Skeletal muscle cell (primary cell): ENCODE measurements at places on chromosomes 12 and 14.

GRCh38 chr14:30125322-30125979 is 197.8 kb upstream of the PRKD1 start:
- no peak for DNase-seq

- DNase-seq = no peak
These were observed 209.8 kb upstream of the PLEKHG7 start for GRCh38 chr12:92492995-92493394.

- peak; percentile 97 for DNase-seq
These were observed 32.1 kb upstream of the GSG1 start for GRCh38 chr12:13135371-13136178.

DNA sequence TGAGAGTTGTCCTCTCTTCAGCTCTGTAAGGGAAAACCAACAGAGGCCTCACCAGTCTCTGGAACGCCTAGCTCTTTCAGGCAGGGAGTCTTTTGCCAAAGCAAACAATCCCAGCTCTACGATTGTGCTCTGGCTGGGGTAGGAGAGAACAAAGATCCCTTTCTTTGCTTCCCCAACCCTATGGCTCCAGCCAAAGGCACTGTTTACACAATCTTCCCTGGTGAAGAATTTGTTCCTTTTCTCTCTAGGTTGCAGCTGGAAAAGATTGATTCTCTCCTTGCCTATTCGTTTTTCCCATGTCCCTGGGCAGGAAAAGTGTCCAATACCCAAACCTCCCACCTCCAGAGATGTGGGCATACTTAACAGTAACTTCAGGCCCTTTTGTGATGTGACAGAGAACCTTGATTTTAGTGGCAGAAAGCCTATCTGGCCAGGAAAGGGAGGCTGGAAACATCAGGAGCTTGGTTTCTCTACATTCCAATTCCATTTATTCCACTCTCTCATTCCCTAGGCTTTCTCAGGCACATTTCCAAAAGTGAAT is 16.8 kb downstream of the ATP5MC2 start:
- peak; percentile 73 for DNase-seq

- no peak for DNase-seq
These were observed 16.0 kb downstream of the SLC41A2 start for GRCh38 chr12:104942075-104942474.

- DNase-seq = no peak
These were observed 137.6 kb downstream of the ZFP36L1 start for GRCh38 chr14:68655021-68655831.

GRCh38 chr12:92546635-92547348 is 156.0 kb upstream of the PLEKHG7 start:
- no peak for DNase-seq

DNA sequence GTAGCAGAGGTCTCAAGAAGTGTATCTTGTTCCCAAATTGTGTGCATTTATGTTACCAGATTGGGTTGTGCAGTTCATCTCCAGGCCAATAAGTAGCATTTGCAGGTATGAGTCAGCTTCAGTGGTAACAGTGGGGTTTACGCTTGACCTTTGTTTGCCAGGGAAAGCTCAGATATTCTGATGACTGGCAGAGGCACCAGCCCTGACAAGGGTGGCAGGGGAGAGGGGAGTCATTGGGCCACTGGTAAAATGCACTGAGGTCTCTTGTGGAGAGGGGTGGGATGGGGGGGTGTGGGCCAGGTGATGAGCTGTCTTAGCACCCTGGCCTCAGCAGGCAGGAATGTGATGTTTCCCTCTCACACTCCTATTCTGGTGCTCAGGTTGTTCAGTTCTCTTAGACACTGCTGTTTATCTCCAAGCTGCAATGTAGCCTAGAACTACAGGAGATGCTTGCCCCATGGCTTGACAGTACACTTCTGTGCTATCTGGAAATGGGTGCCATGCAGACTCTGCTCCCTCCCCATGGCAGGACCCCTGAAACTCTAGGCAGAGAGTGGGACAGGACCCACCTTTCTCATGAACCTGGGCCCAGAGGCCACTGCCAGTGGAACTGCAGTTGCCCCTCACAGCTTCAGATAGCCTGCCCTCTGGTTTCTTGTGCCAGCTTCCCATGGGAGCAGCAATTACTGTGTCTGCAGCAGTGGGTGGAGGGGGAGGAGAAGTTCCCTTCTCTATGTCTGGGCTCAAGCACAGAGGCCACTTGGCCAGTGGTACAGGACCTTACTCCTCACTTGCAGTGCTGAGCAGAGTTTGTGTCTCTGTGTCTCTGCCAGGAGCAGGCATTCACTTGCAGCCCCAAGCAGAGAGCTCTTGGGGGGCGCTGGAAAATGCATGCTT is 31.9 kb downstream of the USP15 start:
- DNase-seq = no peak

DNA sequence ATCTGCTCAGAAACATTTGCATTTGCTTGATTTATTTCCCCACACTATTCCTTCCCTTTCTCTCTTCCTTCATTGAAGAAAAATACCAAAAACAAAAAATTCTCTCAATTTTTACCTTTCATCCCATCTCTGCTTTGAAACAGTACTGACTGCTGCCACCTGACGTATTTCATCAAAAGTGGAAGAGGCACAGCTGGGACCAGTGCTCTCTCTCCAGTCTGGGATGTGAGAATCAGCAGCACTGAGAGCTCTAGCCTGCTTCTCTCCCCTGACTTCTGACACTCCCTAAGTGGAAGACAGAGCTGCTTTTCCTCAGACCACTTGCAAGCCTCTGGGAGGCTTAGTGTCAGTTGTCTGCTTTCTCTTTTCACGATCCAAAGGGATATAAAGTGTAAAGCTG is 36.9 kb downstream of the TTLL5 start:
- no peak for DNase-seq

DNA sequence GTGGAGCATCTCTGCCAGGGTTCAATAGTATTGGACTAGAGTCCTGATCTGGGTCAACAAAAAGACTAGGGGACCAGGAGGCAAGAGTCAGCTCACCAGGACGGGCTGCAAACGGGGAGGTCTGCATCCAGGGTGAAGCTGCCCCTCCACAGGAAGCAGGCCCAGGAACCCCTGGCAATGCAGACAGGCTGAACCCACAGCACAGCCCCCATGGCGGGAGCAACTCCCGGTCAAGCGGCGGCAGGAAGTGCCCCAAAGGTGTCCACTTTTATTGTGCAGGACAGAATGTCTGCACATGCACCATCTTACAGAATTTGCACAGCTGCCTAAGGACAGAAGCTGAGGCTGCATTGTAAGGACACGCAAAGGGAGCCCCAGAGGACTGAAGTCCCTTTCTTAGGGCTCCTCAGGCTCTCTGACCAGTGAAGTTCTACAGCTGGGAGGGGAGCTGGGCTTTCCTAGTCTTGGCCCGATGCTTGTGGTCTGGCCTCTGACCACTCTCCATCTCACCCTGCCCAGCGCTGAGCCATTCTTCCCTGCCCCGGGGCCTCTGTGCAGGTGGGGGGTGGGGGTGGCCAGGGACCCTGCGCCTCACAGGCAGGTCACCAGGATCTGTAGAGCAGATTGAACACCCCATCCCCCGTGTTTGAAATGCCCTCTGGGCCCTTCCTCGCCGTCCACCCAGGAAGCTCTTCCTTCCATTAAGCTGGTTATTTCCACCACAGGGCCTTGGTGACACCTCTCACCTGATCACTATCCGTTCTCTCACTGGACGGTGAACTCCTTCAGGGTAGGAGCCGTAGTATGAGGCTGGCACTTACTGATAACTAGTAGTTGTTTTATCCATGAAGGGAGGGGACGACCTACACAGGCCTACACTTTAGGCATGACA is 75.9 kb downstream of the NINJ2 start:
- DNase-seq = no peak

- DNase-seq = no peak
These were observed 81.7 kb downstream of the PRKAB1 start for GRCh38 chr12:119749666-119750065.

- no peak for DNase-seq
These were observed 68.8 kb downstream of the TMTC1 start for GRCh38 chr12:29714966-29715365.

- DNase-seq = no peak
These were observed 131.9 kb downstream of the EXOC5 start for GRCh38 chr14:57136669-57137328.

- no peak for DNase-seq
These were observed 5.1 kb downstream of the GPRC5D start for GRCh38 chr12:12946686-12947355.

DNA sequence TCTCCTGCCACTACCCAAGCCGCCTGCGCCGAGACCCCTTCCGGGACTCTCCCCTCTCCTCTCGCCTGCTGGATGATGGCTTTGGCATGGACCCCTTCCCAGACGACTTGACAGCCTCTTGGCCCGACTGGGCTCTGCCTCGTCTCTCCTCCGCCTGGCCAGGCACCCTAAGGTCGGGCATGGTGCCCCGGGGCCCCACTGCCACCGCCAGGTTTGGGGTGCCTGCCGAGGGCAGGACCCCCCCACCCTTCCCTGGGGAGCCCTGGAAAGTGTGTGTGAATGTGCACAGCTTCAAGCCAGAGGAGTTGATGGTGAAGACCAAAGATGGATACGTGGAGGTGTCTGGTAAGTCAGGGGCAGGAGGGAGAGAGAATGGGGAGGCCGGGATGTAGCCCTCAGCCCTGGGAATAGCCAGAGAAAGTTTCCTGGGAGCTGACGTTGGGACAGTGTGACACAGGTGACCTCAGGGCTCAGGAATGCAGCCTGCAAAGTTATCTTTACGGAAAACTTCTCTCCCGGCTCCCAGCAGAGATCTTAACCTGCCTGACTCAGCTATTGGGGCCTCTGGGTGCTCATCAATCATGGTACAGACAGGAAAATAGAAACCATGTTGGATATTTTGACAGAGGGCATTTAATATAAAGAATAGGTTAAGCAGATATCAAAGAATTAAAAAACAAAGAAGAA is 747 bp downstream of the HSPB8 start:
- DNase-seq = no peak

DNA sequence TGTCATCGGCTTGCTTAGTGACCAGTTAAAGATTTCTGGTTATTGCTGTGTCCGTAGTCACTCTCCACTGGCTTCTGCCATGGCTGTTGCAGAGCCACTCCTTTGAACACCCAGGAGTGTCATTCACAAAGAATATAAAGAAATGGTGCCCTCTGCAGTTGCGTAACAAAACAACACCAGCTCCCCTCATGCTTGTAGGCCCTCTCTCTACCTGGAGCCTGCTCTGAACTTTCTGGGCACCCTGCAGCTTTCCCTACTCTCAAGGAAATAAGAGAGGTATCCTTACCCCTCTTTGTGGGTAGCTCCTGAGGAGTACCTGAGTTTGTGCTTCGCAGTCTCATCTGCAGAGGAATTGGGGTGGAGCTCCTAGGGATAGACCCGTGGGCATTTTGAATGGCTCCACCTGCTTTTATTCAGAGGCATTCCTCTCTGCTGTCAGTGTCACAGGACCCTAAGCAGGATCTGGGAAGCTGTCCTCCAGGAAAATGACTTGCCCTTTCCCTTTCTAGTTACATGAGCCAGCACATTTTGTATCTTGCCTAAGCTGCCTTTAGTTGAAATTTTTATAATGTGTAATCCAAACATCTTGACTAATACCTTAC is 97.2 kb upstream of the TMEM260 start:
- no peak for DNase-seq

GRCh38 chr12:98332642-98333041 is 182.7 kb upstream of the TMPO start:
- no peak for DNase-seq

- DNase-seq = no peak
These were observed 41.5 kb downstream of the SPPL3 start for GRCh38 chr12:120862664-120863063.

DNA sequence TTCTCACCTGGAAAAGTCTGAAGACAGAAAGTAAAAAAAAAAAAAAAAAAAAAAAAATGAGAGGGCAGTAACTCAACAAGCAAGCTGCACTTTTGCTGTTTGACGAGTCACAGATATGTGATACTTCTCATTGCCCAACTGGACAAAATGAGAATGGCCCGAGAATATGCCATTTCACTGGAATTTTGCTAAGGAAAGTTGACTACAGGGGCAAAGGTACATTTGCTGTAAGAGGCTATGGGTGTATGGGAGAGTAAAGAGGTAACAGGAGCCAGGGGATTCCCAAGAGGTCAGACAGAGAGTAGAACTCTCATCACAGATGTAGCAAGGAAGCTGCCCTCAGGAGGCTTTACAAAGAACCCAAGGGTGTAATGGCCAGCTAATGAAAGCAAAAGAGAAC is 22.9 kb downstream of the KIF21A start:
- DNase-seq = no peak

- DNase-seq = no peak
These were observed 332.5 kb downstream of the RGS6 start for GRCh38 chr14:72264716-72265115.

- DNase-seq = no peak
These were observed 47.4 kb downstream of the AVPR1A start for GRCh38 chr12:63103494-63104131.

DNA sequence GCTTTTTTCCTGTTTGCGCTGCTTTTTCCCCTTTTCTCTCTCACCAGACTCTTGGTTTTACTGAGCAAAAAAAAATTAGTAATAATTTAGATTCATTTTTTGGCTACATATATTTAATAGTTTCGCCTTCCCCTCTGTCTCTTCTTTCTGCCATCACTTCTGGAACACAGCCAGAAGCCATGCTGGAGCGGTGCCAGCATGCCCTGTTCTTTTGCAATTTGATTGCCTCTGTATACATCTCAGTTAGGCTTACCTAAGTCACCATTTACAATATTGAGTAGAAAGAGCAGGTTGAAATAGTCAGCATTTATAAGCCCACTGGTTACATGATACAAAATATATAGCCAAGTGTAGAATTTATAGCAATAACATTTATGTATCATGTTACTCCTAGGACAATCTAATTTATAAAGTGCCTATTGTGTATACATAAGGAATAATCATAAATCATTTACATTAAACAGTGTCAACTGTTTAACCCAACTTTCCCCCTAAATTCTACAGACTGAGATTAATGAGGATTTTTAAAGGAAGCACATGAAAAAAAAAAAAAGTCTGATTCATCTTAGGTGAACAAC is 413.8 kb upstream of the SOX5 start:
- no peak for DNase-seq

GRCh38 chr12:32398181-32398580 is 1.2 kb upstream of the FGD4 start:
- DNase-seq = no peak

DNA sequence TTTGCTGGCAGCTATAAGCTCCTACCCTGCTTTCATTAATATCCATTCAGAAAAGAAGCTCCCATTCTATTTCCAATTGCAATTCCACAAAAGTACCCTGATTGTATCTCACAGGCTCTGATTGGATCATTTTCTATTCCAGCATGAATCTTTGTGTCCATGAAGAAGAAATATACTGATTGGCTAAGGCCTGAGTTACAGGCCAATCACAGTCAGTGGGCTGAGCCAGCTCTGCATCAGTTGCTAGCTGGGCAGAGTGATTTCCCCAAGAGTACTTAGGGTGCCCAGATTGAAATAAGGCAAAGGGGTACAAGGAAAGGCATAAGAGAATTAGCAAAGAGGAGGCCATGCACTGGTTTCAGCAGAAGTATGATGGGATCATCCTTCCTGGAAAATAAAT is 14.4 kb downstream of the ART4 start:
- DNase-seq = no peak
